COR-L47 (cell line): ENCODE measurements at places on chromosomes 4 and X.

DNA sequence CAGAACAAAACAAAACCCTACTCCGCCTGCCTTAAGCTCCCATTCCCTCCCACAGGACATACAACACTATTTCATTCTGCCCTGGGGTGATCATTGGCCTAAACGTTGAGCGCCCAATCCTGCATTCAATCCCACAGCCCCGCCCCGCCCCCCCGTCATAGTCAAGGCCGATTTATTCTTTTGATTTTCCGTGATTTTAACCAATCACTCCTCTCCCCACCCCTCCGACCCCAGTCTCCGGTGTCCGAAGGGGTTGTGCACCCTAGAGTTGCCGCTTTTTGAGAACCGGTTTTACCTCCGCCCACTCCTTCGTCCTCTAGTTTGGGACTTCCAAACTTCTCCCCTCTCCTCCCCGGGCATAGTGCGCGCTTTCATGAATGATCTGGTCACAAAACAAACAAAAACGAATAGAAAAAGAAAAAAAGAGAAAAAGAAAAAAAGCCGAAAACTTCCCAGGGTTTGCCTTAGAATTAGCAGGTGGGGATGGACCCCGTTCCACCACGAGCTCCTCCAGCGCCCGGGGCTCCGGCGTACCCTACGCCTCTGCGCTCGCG lies 446 bp upstream of the UBE2A start:
- DNase-seq: no peak

GRCh38 chr4:107196312-107196711 lies 160.2 kb upstream of the DKK2 start:
- DNase-seq: no peak

- no peak for DNase-seq
These were observed 62.6 kb upstream of the CLNK start for GRCh38 chr4:10747186-10747585.

- DNase-seq: no peak
These were observed 63.1 kb downstream of the RELL1 start for GRCh38 chr4:37623125-37623524.

DNA sequence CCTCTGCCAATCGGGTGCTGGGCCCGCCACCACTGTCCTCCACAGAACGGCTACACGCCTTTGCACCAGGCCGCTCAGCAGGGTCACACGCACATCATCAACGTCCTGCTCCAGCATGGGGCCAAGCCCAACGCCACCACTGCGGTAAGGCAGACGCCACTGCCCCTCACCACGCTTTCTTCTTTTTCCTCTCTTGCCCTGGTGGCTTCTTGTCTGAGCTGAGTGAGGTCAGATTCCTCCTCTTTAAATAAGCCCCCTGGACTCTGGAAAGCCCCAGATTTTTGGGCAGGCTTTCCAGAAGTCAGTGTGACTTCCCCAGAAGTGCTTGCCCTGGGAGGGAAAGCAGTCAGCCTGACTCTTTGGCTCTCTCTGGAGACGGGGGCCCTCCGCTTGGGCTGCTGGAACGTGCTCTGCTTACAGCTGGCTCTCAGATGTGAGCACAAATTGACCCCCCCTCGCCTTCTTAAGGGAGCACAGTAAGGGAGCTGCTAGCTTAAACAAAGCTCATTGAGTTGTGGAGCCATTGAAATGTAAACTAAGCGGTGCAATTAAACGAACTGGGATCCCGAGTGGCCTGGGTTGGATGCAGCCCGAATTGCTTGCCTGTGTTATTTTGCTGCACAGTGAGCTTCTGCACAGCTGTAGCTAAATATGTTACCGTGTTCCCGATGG lies 243.1 kb downstream of the ANK2 start:
- no peak for DNase-seq
